NCI-H1694 treated with DMSO at 0.1 percent for 48 hours (cell line): ENCODE measurements at places on chromosomes 1 and 21.
A peak's percentile ranks its signal among the peaks of the same experiment; 100 is the strongest.

GRCh38 chr1:230979952-230980351, 1.1 kb downstream of the ARV1 start:
- DNase-seq, result no peak

DNA sequence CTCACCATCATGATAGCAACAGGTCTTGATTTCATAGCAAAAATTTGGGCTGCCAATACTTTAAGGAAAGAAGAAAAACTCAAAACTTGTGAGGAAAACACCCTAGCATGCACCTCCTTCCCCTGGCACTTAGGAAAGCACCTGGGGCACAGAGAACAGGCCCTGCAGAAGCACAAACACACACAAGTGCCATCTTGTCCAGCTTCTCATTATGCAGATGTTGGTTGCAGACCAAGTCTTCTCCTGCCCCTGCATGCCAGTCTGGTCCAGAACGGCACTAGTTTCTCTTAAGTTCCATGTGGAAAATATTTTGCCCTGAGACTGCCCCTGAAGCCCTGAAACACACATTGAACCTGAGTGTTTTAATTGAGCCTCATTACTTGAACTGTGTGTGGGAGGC, 6.3 kb upstream of the ETV3 start:
- no peak for DNase-seq

- DNase-seq, result no peak
Observed at GRCh38 chr1:233386336-233386735, 58.8 kb downstream of the MAP3K21 start.

GRCh38 chr1:115116512-115116911, 27.2 kb upstream of the TSPAN2 start:
- DNase-seq, result no peak

DNA sequence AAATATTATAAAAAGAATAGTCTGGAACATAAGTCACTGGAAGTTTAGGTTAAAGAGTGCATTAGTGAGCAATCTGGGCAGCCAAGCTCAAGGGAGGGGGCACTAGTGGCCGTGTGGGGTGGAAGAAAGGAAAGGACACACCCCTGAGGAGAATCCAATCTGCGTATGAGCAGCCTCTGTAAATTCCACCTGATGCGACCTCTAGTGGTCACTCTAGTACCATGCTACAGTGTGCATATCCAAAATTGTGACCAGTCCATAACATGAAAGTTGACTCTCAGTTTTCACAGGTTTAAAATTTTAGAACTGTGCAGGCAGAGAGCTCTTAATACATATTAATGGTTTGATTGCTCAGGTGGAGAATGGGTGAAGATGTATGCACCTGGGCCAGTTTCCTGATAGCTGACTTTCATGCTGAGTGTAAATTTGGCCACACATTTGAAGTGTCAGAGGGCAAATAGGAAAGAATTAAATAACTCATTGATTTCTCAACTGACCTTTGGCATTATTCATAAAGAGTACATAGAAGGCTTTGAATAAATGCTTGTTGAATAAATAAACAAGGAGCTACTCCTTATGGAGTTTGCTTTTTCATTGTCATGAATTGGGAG, 105.9 kb upstream of the C21orf91 start:
- DNase-seq, result peak; percentile 62

- no peak for DNase-seq
Observed at GRCh38 chr1:112872551-112872962, 83.4 kb downstream of the SLC16A1 start.

GRCh38 chr1:153238527-153238926, 21.0 kb upstream of the LORICRIN start:
- no peak for DNase-seq

DNA sequence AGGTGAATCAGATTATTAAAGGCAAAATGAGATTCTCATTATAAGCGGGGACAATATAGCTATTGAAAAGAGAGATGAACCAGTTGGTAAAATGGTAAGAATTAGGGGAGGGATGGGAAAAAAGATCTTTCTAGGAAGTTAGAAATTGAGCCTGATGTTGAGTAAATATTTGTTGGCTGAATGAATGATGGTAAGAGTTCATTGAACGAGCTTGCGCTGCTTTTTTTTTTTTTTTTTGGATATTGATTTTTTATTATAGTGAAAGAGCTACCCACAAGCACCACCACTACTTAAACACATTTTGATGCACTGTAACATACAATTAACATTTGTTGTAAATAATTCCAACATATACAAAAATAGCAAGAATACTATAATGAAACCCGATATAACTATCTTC, 1.1 kb upstream of the GCLM start:
- DNase-seq, result no peak

- no peak for DNase-seq
Observed at GRCh38 chr1:186210258-186210657, 164.8 kb downstream of the TPR start.

- no peak for DNase-seq
Observed at GRCh38 chr1:69976896-69977295, 228.5 kb downstream of the LRRC40 start.

- no peak for DNase-seq
Observed at GRCh38 chr1:62832276-62832675, 48.3 kb downstream of the ATG4C start.
